BJ (cell line): ENCODE measurements at places on chromosomes 6 and 20.

DNA sequence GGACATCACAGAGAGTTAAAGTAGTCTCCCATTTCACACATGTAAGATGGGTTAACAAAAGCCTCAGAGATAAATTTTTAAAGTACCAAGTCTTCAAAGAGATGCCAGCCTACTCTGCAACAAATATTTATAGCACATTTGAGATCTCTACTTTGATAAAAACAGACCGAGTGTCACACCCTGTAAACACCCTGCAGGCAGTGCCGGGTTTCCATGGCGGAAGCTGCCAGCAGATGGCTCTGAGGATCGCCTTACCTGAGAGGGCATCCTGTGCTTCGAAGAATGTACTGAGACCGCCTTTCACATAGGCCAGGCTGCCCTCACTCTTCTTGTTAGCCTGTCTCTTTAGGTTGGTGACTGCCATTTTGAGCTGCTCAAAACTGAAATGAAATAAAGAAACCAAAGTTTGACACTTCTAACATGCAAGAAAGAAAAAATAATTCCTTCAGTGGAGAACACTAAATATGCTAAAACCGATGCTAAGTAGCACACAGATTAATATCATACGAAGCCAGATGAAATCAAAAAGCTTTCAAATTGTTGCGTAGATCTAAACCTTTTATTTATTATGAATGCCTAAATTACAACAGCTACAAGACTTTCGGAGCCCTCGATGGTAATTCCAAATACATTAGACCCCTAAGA, 39.3 kb downstream of the HUS1B start:
- DNase-seq, result no peak

DNA sequence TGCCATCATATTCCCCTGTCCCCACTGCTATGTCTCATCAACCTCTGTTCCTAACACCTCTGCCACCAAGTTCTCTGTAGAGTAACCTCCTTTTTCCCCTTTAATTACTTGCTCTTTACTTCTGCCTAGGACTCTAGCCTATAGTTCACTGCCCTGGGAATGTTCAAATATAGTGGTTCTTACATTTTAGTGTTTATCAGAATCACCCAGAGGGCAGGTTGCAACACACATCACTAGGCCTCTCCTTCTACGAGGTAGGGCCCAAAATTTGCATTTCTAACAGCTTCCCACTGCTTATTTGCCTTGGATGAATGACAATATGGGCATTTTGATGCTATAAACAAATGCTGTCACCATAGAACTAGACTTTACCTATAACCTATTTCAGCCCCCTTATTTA, 23.1 kb upstream of the C6orf141 start:
- no peak for DNase-seq

DNA sequence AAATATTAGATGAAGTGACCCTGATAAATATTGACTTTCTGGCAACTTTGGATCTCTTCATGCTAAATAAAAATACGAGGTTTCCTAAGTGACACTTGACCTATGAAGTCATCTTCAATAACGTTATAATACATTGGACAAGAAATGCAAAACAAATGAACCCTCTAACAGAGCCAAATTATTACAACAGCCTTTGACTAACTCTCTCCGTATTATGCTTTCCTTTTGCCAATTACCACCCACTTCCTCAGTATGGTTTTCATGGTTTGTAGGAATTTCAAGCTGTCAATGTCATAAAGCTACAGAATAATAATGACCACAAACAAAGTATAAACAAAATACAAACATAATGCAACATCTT, 210.5 kb downstream of the MOXD1 start:
- DNase-seq, result peak; percentile 66

- no peak for DNase-seq
Observed at GRCh38 chr6:52557389-52558265, 19.2 kb downstream of the TRAM2 start.

- DNase-seq, result no peak
Observed at GRCh38 chr20:56989516-56989915, 276.9 kb downstream of the BMP7 start.

DNA sequence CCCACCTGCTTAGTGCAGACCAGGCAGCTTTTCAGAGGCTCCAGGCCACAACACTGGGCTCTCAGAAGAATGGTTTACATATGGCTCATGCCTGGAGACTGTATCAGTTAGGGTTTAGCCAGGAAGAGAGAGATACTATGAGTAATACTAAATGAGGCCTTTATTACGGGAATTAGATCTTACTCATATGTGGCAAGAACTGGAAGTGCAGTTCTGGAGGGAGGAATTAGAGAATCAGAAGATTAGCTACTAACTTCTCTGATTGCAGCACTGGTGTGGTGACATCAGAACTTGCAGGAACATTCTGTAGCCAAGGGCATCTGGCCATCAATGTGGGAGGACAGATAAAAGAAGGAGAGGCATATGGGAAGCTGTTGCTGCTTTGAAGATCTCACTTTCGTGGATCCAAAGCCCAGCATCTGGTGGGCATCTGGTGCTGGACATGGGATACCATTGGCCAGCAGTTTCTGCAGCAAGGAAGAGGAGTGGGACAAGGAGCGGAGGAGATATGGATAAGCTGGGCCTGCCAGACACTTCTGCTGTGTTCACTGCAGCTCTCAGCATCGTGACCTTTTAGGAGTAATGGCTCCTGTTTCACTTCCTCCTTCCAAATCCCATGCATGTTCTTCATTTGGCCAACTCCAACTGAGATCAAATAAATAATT, 248.5 kb downstream of the BTBD3 start:
- DNase-seq, result peak; percentile 21

DNA sequence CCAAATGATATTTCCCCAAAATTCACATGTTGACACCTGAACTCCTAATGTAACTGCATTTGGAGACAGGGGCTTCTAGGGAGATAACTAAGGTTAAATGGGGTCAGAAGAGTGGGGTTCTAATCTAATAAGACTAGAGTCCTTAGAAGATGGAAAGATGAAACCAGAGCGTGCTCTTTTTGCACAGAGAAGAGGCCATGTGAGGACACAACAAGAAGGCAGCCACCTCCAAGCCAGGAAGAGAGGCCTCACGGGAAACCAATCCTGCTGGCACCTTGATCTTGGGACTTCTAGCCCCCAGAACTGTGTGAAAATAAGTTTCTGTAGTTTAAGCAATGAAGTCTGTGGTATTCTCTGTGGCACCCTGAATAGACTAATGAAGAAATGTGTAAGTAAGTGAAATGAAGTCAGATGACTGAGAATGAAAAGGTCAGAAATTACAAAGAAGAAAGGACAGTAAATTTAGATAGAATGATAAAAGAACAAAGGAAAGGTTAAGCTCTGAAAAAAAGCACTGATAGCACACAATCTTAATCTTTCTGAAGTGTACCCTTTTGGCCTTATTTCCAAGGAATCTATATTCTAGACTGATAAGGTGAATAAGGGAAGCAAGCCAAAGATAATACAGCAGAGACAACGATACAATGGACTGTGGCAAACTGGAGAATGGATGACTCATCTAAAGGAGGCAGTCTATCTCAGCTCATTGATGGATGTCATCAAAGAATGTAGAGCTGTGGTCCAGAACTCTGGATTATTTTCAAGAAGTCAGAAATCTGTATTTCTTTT, 110.4 kb downstream of the MYB start:
- no peak for DNase-seq

DNA sequence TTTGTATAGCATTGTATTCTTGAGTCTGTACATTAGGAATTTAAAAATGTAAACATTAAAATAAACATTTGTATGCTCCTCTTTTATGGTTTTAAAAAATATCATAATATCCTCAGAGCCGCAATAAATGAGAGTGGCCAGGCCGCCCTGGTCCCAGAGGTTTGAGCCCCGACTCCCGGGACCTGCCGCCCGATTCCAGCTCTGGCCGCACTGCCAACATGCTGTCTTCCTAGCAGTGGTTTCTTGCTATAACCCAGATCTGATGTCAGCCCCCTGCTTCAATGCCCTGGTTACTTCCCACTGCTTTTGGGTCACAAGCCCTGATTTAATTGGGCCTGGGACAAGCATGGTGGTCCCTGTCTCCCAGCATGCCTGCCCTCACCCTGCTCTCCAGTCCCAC, 5.4 kb upstream of the ARID1B start:
- DNase-seq, result no peak

DNA sequence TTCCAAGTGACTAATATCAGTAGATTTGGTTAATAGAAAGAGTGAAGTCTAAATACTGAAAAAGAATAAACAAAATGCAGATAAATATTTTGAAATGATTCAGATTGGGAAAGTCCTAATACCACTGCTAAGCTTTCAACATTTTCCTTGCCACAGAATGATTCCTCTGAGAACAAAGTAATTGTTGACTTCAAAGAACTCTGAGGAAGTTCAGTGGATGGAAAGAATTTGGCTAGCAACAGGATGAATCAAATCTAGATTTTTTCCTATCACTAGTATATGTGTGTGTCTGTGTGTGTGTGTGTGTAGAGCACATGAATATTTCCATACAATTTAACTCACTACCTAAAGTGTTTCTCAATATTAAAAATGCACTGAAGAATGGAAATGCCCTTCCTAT, 107.9 kb upstream of the PREP start:
- DNase-seq, result no peak

- no peak for DNase-seq
Observed at GRCh38 chr6:62265906-62266525, 20.0 kb downstream of the KHDRBS2 start.

DNA sequence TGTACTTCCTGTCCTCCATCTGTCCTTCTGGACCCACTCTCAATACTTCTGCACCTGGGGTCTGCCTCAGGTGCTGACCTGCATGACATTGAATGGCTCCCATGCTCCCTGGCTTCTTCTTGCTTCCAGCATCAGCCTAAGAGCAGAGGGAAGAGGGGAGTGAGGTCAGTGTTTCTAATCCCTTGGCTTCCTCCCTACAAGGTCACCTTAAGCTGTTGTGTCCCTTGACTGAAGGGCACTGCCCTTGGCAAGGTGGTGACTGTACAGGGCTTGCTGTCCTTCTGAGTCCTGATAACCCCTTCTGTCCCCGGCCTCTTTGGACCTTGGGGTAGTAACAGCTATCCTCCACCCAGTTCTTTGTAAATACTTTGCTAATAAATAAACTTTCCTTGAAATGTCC, 9.6 kb downstream of the HLA-DMB start:
- no peak for DNase-seq

- DNase-seq, result peak; percentile 37
Observed at GRCh38 chr6:155314773-155315515, 660 bp upstream of the TFB1M start.

- DNase-seq, result no peak
Observed at GRCh38 chr6:20763296-20763695, 229.0 kb downstream of the CDKAL1 start.

- DNase-seq, result no peak
Observed at GRCh38 chr6:11268978-11269377, 36.5 kb upstream of the NEDD9 start.

GRCh38 chr6:115765966-115766365, 294.7 kb downstream of the FRK start:
- DNase-seq, result no peak

GRCh38 chr6:210778-211374, 81.4 kb upstream of the DUSP22 start:
- no peak for DNase-seq

DNA sequence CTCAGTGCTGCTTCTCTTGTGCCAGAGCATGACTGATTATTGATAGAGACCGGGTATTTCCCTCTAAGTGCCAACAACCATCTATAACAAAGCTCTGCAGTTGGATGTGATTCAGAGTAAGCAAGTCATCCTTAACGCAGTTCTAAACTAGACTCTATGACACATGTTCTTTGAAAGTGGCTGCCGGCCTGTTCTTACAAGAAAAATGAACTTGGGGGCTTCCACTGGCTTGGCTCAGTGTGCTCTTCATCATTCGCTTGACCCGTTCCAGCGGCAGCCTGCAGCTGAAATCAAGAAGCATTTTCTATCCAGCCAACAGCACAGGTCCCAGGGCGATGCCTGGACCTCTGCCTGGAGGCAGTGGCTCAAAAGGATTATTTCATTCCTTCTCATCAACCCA, 29.8 kb downstream of the GFOD1 start:
- no peak for DNase-seq

- no peak for DNase-seq
Observed at GRCh38 chr6:340991-341827, 48.9 kb downstream of the DUSP22 start.

DNA sequence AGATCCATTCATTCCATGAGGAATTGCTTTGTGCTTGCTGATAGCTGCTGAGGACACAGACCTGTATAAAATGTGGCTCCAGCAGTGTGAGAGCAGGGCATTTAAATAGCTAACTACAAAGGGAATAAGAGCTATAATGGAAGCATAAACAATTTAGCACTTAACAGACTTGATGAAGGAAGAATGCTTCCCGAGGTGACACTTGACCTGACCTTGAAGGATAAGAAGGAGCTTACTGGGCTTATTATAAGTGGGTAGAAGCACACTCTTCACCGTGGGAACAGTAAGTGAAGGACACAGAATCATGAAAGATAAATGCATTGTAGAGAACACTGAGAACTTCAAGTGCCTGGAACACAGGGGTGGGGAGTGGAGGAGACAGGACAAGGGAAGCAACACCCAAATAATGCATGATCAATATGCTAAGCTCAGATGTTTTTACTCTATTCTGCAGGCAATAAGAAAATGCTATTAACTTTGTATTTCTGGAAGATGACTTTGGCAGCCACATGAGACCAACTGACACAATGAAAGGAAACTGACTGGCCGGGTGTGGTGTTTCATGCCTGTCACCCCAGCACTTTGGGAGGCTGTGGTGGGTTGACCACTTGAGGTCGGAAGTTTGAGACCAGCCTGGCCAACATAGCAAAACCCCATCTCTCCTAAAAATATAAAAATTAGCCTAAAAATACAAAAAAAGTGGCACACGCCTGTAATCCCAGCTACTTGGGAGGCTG, 84.2 kb downstream of the EPB41L2 start:
- no peak for DNase-seq

- DNase-seq, result no peak
Observed at GRCh38 chr20:50711113-50711825, 19.9 kb upstream of the RIPOR3 start.

- no peak for DNase-seq
Observed at GRCh38 chr6:164013480-164014208, 599.1 kb downstream of the QKI start.

DNA sequence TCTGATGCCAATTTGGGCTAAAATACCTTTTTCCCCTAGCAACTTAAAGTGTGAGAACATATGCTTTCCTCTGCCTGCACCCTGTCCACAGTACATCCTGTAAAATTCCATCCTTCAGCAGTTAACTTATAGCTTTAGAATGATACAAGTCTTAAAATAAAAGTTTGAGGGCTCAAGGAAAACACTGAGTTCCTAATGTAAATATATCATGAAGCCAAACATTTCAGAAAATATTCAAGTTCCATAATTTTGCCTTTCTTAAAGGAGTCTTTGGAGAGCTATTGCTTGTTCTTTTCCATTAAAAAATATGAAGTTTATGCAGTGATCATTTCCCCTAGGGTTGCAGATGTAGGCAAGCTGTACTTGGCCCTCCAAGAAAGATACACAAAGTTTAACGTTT, 303.8 kb downstream of the COL12A1 start:
- no peak for DNase-seq

GRCh38 chr6:24307881-24308280, 50.0 kb downstream of the DCDC2 start:
- no peak for DNase-seq

- DNase-seq, result no peak
Observed at GRCh38 chr6:167115054-167115453, 7.8 kb upstream of the CCR6 start.
